ENCODE measurements at places on chromosomes 7 and 10.
A peak's percentile ranks its signal among the peaks of the same experiment; 100 is the strongest.

GRCh38 chr10:74643596-74643975 lies 182.8 kb upstream of the KAT6B start:
- DNase-seq = no peak

- DNase-seq = no peak
These were observed 47.1 kb upstream of the GAD2 start for GRCh38 chr10:26169466-26169865.

GRCh38 chr10:125343118-125343925 lies 183.0 kb upstream of the CTBP2 start:
- DNase-seq = no peak

DNA sequence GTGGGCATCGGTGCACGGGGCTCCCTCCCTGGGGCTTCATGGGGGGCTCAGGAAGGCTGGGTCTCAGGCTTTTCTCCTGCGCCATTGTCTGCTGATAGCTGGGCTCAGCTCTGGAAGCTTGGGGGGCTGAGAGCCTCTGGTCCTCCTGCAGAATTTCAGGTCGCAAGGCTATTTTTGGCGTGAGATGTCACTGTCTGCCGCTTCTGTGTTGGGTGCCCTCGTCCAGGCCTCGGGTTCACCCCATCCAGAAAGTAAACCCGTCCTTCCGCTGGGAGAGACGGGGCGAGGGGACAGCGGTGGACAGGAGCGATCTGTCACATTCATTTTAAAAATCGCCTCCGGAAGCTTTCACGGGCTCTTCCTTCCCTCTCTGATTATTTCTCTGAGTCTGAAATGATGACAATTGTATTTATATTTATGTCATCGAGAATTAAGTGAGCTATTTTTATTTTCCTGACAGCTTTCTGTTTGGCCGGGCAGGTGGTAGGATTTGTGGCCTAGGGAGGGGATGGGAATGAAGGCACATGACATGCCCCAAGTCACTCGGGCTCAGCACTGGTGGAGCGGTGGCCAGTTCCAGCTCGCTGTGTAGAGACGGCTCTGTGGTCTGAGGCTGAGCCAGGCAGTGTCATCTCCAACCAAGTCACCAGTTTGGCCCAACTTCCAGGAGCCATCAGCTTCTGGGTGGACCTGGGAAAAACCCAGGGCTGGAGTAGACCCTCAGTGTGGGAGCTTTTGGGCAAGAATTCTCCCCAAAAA lies 40.7 kb upstream of the AP5Z1 start:
- DNase-seq = no peak

GRCh38 chr10:44834131-44834530 lies 77.0 kb upstream of the TMEM72 start:
- DNase-seq = no peak

DNA sequence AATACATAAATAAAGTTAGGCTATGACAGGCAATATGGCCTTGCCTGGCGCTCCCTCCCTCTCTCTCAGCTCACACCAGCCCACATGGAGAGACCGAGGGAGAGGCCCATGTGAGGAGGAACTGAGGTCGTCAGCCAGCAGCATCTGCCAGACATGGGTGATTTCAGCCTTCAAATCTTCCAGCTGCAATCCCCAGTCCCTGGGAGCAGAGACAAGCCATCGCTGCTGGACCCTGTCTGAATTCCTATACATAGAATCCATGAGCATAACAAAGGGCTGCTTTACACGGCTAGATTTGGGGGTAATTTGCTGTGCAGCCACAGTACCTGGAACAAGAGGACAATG lies 35.6 kb downstream of the ANKRD16 start:
- DNase-seq = no peak

GRCh38 chr10:74677951-74678350 lies 148.4 kb upstream of the KAT6B start:
- no peak for DNase-seq

GRCh38 chr7:46566097-46566774 lies 645.2 kb upstream of the IGFBP3 start:
- no peak for DNase-seq

- no peak for DNase-seq
These were observed 3.2 kb upstream of the ATOH7 start for GRCh38 chr10:68235111-68235510.

DNA sequence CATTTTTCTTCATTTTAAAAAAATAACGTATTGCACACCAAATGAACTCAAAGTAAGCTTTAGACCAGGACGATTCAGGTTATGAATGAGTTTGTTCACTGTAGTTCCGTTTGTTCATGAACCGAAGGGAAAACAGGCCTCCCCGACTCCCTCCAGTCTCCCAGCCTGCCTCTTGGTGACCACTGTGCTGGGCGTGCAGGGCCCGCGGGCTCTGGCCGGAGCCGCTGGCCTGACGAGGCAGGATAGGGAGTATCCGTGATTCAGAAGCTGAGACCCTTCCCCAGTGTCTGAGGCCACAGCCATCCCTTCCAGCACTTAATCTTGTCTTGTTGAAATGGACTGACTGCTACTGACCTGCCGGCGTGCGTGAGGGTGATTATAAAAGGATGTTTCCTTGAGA lies 30.8 kb upstream of the SH2B2 start:
- no peak for DNase-seq

DNA sequence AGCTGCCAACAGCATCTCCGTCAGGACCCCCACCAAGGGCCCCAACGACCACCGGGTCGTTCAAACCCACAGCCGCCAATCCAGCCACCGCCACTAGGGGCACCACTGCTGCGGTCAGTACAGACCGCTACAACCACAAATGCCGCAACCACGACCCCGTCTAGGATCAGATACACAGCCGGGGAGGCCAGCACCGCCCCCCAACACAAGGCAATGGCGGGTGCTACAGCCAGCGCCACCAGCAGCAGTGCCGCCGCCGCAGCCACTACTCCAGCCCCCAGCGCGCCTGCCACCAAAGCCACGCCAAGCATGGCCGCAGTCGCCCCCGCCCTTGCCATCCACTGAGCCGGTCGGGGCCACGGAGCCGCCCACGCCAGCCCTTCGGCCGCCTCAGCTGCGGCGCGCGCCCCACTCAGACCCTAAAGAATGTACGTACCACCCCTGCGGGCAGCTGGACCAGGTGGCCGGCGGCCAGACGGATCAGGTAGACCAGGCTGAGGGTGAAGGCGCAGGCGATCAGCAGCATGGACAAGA lies 473 bp downstream of the CYP51A1 start:
- DNase-seq = peak; percentile 72

GRCh38 chr7:69593511-69593910 lies 4.8 kb upstream of the AUTS2 start:
- DNase-seq = no peak

- DNase-seq = no peak
These were observed 876.5 kb upstream of the LRRTM3 start for GRCh38 chr10:66049335-66049734.

GRCh38 chr7:150447966-150448788 lies 2.3 kb upstream of the GIMAP8 start:
- DNase-seq = no peak

DNA sequence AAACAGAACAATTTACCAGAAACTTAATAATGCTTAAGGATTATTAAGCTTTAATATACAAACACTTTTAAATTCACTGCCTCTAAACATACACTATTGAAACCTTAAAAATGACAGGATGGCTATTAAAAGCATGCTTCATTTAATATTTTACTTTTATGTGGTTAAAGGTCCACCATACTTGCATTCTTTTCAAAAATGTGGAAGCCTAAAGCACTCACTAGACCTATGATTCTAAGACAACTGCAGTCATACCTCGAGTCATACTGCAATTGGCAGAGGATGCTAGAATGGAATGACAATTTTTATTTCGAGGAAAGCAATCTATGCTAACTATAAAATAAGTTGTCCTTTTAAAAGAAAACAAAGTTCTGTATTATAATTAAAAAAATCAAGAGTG lies 85.3 kb downstream of the PIP4K2A start:
- DNase-seq = no peak

Measured in occipital lobe (tissue), 3 donors.